NCI-H774 (cell line): ENCODE measurements at places on chromosomes 2 and 18.

DNA sequence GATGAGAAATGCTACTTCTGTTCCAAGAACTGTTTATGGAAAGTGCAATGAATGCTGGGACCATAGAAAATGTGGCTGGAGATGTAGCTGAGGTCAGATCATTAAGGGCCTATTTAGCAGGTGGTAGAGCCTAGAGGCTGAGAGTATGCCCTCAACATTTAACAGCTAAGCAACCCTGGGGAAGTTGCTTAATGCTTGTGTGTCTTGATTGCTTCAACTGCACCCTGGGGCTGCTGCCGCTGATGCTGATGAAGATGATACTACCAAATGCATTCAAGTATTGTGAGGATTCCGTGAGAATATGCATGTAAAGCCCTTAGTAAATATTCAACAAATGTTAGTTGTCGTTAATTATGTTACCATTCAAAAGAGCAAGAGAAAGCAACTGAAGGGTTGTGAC is 273.2 kb downstream of the BCL11A start:
- no peak for DNase-seq

DNA sequence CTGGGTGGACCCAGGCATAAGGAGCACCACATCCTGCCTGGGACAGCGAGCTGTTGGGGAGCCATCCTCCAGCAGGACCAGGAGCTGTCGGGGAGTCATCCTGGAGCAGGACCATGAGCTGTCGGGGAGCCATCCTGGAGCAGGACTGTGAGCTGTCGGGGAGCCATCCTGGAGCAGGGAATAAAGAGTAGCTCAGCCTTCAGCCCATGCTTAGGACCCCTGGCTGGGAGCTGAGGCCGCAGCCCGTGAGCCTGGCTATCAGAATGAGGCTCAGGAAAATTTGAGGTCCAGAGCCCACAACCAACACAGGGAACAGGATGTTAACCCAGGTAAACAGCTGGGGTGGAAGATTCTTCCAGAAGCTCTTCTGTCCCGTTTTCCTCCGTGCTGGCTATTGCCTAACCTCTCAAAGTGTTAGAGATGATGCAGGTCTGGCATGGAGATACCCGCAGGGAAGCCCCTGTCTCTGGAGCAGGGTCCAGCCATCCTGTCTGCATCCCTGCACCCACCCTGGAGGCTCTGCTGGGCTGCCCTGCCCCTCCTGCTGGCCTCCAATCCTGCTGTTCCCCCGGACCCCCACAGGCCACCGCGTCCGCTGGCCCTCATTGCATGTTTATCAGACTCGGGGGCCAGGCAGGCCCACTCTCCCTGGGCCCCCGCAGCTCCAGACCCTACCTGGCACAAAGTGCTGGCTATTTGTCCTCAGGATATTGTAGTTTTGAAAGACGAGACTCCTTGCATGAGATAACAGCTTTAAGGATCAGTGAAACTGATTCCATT is 243.5 kb upstream of the MYT1L start:
- no peak for DNase-seq

DNA sequence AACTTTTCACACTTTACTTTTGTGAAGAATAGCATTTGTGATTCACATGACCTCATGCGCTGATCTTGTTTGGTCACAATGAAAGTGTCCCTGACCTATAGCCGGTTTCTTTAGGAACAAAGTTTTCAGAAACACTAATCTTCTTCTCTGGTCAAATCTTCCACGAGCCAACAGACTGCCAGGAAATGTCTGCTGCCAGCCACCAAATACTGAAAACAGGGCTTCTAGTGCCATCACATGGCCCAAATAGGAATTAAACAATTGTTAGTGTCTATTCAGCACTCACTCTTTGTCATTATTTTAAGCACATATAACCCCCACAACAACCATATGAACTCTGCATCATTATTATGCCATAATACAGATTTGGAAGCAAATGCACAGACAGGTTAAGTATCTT is 286.5 kb upstream of the SYT4 start:
- peak; percentile 10 for DNase-seq

- no peak for DNase-seq
Observed at GRCh38 chr2:135582383-135582782, 51.1 kb downstream of the R3HDM1 start.

GRCh38 chr2:43568228-43568627 is 27.6 kb downstream of the THADA start:
- DNase-seq = no peak

- no peak for DNase-seq
Observed at GRCh38 chr2:173574324-173575112, 219.8 kb downstream of the CDCA7 start.

- no peak for DNase-seq
Observed at GRCh38 chr2:225276207-225276606, 123.3 kb upstream of the NYAP2 start.

- DNase-seq = no peak
Observed at GRCh38 chr2:64799592-64800252, 146.0 kb upstream of the SERTAD2 start.

DNA sequence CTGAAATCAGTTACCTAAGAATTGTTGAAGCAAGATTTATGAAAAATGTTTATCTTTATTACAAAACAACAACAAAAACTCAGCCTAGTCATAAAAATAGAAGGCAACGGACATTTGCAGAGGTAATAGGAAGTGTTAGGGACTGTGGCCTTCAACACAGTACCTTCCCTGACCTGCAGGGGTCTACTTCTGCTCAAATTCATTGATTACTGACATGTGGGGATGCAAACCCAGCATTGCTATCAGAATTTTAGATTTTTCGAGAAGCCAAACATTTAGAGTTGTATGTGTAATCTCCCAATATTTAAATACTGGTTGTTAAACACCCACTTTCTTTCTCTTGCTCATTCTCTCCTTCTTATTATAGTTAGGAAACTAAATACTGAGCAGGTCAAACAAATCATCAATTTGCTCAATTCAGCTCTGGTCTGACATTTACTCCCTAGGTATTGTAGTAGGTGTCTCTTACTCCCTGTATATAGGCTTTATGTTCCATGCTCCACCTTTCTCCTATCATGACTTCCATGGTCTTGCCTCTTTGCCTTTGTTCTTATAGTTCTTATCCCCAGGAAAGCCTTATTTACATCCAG is 198.5 kb downstream of the UBE2E3 start:
- DNase-seq = no peak

DNA sequence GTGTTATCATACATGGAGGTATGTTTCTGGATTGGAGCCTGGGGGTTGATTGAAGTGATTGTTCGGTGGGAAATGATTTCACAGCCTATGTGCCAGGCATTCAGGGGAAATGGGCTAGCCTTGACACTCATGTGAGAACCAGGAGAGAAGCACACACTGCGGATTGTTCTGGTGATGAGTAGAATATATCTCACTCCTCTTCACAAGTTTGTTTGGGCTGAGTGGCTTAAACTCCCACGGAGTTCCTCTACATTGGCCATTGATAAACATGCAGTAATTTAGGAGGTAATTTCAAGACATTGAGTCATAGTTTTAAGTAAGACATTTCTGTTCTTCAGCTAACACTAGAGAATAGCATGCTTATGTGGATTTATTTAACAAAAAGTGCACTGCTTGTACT is 498.9 kb upstream of the NETO1 start:
- no peak for DNase-seq

- no peak for DNase-seq
Observed at GRCh38 chr2:167703441-167703840, 544.0 kb downstream of the STK39 start.

- no peak for DNase-seq
Observed at GRCh38 chr2:241931084-241931975, 61.8 kb downstream of the RTP5 start.

DNA sequence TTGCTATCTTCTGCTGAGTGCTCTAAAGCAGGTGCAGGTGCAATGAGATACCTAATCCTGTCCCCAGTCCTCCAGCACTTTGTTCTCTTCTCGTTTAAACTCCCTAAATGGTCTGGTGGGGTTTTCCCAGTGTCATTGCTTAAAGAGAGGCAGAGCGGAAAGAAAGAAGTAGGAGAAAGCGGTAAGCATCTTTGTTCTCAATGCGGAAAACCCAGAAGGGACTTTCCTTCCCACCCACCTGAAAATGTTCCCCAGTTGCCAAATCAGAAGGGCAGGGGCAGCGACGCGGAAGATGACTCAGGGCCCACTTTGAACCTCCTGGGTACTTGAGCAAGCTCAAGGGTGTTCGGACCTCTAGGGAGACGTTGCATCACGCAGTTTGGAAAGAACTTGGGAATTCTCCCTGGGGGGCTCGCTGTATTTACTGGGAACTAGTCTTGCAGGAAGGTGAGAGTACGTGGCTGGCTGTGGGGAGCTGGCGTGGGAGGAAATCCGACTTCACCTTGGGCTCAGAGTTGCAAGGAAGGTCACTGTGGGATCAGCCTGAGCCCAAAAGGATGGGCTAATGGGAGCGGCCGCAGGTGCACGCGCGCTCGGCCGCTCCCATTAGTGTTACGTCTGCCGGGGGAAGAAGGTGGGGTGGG is 589 bp upstream of the SGPP2 start:
- peak; percentile 50 for DNase-seq

DNA sequence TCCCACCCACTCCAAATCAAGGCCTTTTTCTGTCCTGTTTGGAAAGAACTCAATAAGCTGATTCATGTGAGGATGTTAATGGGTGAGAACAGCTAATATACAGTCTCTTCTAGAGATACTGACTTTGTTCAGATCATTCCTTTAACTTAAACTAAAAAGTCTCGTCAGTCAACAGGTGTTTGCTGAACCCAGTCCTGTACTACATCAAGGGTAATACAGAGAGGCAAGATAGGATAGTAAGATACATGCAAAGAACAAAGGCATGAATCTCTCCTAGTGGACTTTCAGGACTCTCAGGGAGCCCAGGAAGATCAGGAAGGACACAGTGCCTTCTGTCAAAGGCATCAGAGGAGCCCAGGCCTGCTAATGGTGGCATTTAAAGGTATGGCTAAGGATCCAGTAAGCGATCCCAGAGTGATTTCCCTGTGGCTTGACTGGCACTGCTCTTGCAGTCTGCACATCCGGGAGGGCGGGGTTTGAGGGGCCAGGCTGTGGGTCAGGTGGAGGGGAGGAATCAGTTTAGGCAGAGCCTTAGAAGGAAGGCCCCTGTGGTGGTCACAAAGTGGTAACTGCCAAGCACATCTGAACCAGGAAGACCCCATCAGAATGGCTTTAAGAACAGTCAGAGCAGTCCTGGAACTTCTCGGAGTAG is 54.0 kb downstream of the EPAS1 start:
- no peak for DNase-seq

DNA sequence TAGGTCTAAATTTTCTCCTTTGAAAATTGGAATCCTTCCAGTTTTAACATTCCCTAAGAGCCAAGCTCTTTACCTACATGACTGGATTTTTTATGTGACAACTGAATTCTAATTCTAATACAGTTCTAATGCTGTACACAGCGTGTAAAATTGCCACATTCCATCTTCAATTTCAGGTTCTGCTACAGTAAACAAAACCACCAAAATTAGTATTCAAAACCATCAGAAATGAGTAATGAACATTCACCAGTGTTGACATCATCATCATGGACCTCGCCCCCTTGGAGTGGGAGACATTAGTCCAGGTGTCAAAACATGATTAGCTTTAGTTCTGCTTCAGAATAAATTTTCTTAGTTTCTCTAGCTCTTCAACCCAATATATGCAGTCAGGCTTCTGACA is 133.6 kb downstream of the MBD2 start:
- no peak for DNase-seq

DNA sequence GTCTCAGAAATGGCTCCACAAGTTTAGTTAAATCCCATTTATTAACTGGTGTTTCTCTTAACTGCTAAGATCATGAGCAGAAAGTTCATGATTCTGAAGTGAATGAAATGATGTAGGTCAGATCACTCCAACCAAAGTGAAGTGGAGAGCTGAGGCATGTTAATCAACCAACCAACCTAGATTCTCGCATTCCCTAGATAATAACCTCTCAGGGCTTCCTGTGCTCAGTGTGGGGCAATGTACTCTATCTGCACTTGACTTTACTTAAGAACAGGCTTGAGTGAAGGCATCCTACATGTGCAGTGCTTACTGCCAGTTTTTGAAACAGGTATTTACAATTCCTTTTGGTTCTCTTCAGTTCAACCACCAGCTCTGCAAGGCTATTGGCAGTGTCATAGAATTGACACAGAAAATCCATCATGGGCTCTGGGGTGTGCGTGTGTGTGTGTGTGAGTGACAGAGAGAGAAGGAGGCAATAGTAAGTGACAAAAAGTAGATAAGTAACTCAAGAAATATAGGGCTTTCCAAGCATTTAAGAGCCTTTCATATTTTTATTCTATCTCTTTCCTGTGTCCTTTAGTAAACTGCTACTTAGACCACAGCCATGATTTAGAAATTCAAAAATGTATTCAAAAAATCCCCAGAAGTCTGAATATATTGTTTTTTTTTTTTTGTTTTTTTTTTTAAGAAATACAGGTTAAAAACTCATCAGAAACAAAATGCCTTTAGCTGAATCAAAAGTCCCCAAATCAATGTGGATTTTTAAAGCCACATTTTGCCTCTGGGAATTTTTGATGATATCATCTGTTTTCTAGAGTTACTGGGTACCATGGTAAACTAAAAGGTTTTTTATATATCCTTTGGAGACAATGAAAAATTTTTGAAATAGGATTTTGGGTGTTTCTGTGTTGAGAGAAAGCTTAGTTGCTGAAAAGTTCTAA is 28.6 kb downstream of the DOCK10 start:
- DNase-seq = no peak

DNA sequence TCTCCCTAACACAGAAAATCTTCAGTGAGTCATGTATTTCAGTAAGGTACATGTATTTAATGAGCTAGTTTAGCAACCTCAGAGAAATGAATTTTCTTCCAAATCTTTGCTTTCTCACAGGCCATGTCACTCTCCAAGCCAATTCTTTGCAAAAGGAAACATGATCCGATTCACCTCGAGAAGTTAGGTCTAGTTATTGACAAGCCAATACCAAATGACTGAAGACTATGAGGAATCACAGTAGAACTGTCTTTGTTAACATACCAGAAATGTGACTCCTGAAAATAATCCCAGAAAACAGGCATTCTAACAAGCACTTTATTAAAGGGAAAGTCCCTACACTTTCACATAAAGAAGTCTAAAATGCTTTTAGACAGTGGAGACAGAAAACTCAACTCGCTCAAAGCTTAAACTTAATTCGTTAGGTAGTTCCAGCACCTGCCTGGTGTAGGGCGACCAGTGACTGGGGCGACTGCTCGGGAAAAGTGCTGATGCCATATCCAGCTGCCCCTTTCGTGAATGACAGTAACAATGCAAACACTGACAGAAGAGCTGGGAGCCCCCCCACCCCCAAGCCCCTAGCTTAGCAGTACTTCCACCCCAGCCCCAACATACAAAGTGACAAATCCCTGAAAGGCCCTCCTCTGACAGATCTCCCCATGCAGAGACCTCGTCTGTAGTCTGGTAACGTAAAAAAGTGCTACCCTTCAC is 1.8 kb downstream of the MEMO1 start:
- DNase-seq = peak; percentile 6

DNA sequence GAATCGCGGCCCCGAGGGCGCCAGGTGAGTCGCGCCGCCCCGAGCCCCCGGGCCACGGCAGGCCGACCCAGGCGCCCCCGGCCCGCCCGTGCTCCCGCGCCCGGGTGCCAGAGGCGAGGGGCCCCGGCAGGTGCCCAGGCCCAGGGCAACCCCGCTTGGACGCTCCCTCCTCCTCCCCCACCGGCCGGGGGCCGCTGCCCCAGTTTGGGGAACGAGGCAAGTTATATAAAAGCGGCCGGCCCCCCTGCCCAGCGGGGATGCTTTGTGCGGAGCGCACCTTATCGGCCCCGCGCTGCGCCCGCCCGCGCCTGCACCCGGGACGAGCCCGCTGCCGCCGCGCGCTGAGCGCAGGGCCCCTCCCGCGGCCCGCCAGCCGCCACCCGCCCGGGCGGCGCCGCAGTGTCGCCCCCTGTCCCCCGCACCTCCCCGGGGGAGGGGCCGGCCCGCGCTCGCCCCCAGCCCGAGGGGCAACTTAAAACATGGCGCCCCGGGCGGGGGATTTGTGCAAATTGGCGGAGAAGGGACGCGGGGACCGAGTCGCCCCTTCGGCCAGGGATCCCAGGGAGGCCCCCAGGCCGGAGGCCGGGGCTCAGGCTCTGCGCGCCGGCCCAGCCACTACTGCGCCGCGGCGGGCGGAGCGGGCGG is 639 bp downstream of the EPB41L3 start:
- no peak for DNase-seq
